ENCODE measurements at places on chromosomes 3 and 15.

DNA sequence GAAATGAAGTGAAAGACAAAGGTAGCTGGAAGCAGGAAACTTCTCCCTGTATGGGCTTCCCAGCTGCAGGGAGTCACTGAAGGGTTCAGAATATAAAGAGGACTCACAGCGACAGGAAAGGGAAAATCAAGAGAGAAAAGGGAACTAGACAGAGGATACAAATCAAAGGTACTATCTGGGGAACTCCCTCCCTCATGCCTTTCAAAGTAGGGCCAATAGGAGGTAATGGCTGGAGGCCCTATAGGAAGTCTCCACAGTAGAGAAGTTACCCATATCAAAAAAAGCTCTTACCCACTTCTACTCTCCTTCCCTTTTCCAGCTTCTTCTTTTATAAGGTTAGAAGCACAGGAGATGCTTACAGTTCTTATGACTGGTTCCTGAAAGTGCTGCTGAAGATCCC, 43.5 kb downstream of the FMN1 start:
- DNase-seq: no peak

DNA sequence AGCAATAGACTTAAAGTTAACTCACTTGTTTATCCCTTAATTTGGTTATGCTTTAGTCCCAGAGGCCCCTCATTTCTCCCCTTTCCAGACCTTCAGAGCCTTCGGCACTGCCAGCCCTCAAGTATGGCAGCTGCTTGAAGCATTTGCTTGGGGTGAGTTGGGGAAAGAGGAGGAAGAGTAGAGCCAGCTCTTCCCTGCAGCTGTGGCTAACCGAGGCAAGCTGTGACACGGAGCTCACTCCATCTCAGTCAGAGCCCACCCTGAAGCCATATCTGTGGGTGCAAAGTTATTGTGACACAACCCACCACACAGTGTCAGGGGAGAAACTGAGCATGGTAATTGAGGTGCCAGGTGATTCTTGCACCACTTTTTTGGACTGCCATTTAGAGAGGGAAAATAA, 66.1 kb downstream of the FILIP1L start:
- DNase-seq: no peak

GRCh38 chr3:71616571-71617021, 33.1 kb upstream of the FOXP1 start:
- no peak for DNase-seq

- DNase-seq: no peak
Observed at GRCh38 chr3:13684350-13684749, 135.4 kb downstream of the FBLN2 start.

DNA sequence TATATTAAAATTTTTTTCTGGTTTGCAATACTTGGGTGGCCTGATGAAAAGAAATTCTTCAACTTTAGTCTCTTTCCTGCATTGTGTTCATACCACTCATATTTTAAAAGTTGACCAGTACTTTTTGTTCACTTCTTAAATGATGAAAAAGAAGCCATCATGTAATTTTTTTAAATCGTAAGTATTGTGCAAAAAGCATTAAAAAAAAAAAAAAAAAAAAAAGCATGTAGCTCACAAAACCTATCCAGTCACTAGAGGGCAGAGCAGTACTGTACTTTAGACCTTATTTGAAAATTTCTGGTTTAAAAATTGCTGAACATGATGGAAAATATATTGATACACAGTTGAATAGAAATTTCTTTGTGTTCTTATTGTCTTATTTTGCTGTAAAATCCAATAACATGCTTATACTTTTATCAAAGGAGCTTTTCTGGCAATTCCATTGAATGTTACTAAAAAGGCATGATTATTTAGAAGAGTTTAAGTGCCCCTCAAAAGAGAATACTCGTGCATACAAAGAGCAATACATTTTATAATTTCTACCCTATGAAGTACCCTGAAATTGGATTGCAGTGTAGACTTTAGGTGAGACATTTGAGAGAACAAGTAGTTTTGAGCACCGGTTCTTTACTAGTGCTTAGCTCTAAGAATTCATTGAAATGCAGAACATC, 137.7 kb downstream of the BBX start:
- DNase-seq: no peak

GRCh38 chr3:87691109-87691508, 367.7 kb downstream of the CGGBP1 start:
- DNase-seq: no peak

- no peak for DNase-seq
Observed at GRCh38 chr3:124293584-124293983, 301.7 kb upstream of the ROPN1 start.

DNA sequence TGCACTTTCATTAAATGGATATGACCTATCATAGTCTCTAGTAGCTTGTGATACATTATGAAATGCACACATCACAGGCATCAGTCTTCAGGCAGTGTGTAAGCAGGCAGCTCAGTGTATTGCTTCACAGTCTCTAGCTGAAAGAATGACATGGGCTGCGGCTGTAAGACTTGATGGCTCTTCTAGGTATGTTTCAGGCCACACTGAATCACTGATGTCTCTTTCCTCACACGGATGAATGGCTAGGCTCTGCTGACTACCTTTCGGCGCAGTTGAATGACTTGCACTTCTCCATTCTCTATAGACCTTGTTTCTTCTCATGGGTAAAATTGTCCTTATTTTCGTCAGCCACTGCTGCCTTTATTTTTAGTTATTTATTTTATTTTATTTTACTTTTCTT, 15.4 kb downstream of the APH1B start:
- no peak for DNase-seq

DNA sequence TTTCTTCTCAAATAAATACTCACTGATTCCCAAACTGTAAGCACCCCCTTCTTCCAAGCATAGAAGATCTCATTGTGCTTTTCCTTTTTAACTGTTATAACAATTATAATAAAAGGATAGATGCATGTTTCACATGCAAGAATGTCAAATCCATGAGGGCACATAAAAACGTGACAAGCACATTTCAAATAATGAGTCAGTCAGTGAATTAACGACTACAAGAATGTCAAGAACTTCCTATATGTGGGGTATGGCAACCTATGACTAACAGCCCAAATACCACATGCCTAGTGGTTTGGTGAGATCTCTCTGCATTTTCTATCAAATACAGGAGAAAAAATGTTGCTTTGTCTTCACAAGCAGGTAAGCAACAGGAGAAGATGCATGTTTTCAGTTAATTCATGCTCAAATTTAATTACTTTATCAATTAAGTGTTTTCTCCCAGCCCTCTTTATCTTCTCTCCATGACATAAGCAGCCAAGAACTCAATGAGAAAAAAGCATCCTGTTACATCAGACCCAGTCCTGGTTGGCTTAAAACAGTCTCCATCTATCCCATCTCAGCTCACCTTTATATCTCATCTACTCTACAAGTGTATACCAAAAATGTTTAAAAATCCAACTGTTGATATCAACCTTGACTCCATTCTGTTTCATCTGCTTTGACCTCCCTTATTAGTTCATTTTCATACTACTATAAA, 181.5 kb upstream of the LMCD1 start:
- no peak for DNase-seq

- no peak for DNase-seq
Observed at GRCh38 chr3:14119651-14120050, 5.0 kb downstream of the CHCHD4 start.

- no peak for DNase-seq
Observed at GRCh38 chr15:29665444-29666003, 156.7 kb downstream of the TJP1 start.

DNA sequence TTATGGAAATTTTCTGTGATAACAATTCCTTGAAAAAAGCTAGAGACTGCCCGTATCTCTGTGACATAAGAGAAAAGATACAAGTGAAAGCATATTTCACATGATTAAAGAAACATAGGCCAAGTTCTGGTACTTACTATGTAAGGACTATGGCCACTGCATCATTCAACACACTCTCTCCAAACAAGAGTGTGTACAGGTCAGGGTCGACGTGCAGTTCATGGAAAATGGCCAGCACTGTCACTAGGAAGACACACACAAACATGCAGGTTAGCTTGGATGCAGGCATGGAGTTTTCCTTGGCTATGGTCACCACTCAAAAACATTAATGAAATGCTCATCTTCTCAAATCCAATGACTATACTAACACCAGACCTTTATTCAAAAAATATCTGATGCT, 196.2 kb downstream of the SLC9A9 start:
- no peak for DNase-seq

GRCh38 chr3:49219132-49219531, 47.7 kb downstream of the KLHDC8B start:
- no peak for DNase-seq

DNA sequence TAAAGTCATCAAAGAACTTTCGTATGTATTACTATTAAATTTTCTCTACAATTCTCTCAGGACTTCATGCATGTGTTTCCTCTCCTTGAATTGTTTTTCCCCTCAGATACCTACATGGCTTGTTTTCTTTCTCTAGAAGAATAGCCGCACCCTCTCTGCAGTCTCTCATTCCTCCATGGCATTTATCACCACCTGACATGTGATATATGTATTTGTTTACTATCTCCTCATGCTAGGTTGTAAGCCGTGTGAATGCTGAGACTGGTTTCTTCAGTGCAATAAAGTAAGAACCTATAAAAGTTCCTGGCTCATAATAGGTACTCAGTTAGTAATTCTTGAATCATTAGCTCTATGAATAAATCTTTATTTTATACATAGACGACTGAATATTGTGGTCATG, 149.2 kb downstream of the CNTN4 start:
- DNase-seq: no peak

DNA sequence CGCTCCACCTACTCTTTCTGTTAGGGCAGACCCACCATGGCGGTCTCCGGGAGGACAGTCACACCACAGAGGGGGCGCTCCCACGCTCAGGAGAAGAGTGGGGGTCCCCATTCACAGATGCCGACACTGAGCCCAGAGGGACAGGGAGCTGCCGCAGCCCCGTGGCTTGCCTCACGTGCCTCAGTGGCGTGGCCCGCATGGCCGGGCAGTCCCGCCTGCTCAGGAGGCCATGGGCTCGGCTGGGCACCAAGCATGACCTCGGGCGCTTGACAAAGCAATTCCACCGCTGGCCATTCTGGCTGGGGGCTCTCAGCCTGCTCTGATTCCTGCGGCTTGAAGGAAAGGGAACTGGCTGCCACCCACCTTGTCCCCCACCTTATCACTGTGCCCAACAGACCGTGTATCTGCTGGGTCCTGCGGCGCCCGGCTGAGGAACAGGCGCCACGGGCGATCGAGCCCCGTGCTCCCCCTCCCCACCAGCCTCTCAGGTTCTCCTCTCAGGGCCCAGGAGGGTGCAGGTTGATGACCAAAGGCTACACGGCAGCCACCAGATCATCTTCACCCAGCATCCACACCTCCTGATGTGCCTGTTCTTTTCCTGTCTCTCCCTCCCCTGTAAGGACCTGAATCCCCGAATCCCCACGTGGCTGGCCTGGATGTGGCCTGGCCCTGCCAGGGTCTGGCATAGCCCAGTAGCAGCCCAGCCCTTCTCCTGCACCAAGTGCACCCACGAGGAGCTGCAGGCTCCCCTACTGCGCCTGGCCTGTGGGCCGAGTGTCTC, 20.7 kb downstream of the CYFIP1 start:
- no peak for DNase-seq

DNA sequence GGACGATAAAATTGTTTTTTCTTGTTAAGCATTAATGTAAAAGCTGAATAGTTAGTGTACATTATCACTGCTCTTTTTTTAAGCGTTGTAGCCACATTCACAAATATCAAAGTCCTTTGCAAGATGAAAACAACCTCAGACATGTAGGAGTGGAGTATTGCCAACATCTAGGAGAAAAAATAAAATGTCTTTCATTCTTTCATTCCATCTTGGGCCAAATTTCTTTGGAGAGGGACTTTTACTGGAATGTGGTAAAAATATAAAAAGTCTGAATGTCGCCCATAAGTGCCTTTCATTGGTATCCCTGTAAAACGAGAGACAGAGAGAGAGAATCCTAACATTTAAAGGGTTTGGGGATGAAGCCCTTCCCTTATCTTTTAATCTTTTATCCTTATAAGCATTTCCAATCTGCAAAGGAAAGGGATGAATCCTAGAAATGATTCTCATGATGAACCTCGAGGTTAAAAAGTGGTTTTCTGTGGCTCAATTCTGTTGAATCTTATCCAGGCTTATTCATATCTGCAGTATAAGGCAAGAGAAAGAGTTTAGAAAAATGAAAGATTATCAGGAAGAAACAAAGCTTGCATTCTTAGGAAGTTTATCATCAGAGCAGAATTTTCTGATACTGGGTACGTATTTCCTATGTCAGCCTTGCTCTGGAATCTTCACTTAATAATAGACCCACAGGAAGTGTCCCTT, 1031.7 kb downstream of the MCTP2 start:
- DNase-seq: no peak

Data from NCI-H2081 treated with DMSO at 0.1 percent for 48 hours (cell line).